ENCODE measurements at places on chromosomes 16 and 17.

- DNase-seq: no peak
Observed at GRCh38 chr16:13143551-13143950, 242.2 kb downstream of the SHISA9 start.

DNA sequence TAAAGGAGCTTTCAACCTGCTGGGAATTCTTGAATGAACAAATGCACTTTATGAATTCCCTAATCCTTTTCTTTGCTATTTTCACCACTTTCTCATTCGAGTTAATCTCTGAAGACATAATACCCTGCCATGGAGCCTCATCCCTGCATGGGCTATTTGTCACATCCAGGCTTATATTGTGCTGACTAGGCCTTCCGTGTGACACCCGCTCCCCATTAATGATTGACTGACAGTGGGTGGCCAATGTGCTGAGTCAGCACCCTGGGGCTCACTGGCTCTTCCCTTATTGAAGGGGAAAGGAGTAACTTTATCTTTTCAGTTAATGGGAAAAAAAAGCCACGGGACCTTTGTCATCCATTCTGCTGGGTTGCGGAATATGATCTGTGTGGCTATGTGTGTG lies 1024.8 kb upstream of the EEF2KMT start:
- no peak for DNase-seq

GRCh38 chr17:70187383-70187782 lies 18.1 kb downstream of the KCNJ2 start:
- no peak for DNase-seq

DNA sequence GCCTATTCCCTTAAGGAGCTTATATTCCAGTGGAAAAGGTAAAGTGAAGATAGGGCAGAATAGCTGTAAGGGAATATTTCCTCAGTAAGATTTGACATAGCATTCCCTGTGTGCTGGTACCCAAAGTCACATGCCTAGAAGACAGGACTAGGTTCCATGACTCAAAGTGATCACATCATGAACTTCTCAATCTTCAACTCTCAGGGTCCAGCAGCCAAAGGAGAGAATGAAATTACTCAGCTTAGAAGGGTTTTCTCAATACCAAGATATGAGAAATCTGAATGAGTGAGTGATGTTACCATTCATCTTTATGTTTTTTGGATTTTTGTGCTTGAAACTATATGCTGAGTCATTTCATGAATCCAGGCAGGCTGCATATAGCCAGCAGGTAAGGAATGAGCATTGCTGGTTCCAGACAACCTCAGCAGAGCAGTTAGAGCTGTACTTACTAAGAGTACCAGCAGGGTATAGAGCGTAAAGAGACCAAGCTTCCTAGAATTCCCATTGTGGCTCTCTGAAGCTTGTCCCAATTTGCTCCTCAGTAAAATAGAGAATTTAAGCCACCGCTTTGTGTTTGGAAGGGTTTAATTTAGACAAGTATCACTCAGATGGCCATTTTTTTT lies 91.1 kb downstream of the ANKFN1 start:
- no peak for DNase-seq

GRCh38 chr17:72467841-72468653 lies 347.2 kb downstream of the SOX9 start:
- peak; percentile 73 for DNase-seq

GRCh38 chr17:10318535-10318934 lies 54.3 kb downstream of the MYH13 start:
- DNase-seq: no peak

DNA sequence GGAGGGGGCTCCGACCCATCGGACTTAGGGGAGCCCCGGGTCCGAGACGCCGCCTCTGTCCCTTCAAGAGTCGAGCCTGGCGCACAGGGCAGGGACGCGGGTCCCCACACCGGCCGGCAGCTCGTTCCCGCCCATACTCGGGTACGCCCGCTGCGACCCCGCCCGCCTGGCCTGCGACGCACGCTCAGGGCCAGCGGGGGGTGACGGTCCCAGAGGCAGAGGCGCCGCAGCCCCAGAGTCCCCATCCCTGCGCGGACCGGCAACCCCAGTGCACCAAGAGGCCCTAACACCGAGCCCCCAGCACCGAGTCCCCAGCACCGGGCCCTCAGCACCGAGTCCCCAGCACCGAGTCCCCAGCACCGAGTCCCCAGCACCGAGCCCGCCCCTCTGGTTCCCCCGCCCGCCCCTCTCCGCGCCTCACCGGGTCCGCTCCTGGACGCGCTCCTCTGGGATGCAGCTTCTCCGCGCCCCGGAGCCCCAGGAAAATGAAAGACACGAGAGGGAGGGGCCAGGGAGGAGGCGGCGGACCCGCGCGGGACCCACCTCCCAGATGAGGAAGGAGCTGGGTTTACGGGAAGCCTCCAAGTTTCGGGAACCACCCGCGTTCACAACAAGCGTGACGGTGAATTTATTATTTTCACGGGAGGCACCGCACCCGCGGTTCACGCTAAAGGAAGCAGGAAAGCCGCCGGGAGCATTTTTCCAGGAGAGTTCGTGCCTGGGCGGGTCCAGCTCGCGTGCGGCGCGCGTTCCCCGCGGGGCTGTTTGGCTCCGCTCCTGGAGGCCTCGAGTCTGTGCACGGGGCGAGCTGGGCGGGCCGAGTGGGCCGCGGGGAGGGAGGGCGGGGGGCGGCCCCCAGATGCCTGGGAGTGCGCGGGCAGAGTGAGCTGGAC lies at the start of gene SECTM1:
SECTM1 (minus strand) TSS at position 488 of the 893 bp plus-strand sequence. CDS start 6,526 bp downstream, outside the sequence.
- DNase-seq: peak; percentile 82

DNA sequence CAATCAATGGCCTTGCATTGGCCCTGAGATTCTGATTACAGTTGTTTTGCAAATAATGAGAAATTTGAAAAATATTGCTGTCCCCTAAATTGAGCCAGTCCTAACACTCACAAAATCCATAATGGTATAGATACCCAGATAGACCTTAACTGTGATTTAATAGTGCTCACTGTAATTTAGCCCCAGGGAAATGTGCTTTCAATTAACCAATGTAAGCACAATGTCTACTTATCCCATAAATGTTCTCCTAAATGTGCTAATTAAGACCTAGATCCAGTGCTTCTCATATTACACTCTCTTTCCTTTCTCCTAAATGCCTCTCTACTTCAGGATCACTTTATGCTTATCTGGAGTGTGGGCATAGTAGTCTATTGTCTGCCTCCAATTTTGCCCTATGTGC lies 417.8 kb upstream of the CCL2 start:
- DNase-seq: no peak

DNA sequence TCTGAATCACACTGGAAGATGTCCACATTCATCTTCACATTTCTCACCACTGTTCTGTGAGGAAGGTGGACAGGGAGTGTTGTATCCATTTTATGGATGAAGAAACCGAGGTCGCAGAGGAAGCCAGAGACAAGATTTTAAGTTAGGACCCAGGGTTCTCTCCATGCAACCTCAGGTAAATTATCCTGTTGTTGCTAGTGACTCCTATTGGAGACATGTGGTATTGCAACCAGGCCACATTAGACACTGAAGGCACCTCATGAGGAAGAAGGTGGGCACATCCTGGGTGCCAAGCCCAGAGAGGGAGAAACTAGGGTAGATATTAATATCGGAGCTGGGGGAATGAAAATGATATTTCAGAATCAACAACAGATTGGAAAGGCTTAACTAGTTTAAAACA lies 8.5 kb upstream of the WNT9B start:
- no peak for DNase-seq

DNA sequence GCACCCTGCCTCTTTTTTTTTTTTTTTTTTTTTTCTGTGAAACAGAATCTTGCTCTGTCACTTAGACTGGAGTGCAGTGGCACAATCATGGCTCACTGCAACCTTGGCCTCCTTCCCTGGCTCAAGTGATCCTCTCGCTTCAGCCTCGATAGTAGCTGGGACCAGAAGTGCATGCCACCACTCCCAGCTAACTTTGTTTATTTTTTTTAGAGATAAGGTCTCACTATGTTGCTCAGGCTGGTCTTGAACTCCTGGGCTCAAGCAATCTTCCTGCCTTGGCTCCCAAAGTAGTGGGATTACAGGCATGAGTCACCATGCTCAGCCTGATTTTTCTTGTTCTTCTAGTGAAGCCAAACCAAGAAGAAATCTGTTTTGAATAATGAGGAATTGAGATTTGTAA lies 25.0 kb downstream of the CDK12 start:
- no peak for DNase-seq

GRCh38 chr17:35080536-35080935 lies 17.0 kb upstream of the RFFL start:
- no peak for DNase-seq

GRCh38 chr17:4859816-4860625 lies 26.9 kb downstream of the MINK1 start:
- DNase-seq: no peak

GRCh38 chr16:57017251-57017650 lies 27.9 kb downstream of the NLRC5 start:
- DNase-seq: no peak

DNA sequence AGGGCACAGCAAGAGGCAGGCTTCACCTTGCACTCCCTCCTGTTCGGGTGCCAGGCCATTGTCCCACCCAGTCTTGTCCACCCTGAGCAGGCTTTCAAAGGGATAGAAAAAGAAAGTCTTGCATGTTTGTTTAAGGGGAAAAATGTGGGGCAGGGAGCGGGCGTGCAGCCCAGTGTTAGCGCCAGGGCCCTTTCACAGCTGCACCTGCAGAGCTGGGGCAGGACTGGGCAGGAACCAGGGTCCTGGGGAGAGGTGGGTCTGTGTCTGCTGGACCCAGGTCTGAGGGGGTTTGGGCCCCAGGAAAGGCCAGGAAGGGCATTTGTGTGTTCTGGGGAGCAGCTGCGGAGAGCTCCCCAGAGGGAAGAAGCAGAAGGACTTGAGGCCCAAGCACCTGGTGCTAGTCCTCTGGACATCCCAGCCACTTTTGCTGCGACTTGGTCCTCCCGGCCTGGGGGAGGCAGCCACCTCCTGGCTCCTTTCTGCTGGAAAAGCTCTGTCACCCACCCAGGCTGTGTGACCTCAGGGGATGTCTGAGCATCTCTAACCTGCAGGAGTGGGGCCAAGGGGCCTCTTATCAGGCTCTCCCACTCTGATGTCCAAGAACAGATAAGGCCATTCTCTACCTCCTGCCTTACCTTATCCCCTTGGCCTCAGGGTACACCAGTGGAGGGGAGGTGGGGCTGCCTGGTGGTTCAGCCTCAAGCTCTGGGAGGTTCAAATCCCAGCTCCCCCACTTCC lies 44.7 kb downstream of the PSME3IP1 start:
- no peak for DNase-seq

DNA sequence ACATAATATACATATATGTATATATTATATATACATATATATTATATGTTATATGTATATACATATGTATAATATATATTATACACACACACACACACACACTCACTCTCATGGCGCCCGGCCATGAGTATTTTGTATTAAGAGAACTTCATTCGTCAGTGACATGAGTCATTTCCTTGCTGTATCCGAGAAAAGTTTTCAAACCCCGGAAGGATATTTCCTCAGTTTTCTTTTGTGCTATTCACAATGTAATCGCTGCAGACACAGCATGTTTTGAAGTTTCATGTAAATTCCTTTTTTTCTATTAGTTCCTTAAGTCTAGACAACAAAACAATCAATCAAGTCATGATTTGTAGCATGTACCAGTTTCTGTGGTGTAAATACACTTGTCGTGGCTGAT lies 33.3 kb downstream of the OR1D5 start:
- DNase-seq: peak; percentile 19

DNA sequence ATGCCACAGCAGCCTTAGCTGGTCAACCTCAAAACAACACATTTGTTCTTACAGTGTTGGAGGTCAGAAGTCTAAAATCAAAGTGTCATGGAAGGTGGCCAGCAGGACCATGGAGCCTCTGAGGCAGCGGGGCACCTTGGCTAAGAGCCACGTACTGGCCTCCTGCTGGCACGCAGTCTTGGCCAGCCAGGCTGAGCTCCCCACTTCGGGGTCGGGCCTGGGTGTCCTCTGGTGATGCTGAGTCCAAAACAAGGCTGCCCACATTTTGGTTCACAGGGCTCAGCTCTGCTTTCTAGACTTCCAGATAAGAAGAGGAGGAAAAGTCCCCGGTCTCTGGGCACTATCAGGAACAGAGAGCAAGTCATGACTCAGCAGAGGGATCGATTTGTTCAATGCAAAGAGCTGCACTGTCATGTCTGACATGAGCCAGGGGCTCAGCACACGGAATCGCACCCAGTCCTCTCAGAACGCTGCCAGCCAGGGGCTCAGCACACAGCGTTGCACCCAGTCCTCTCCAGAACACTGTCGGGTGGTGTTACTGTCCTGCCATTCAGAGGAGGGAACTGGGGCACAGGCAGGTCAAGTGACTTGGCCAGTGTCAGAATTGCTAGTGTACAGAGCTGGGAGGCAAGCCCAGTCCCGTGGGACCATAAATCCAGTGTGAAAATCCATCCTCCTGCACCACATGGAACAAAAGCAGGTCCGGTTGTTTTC lies 2.5 kb downstream of the LGALS9 start:
- DNase-seq: no peak

DNA sequence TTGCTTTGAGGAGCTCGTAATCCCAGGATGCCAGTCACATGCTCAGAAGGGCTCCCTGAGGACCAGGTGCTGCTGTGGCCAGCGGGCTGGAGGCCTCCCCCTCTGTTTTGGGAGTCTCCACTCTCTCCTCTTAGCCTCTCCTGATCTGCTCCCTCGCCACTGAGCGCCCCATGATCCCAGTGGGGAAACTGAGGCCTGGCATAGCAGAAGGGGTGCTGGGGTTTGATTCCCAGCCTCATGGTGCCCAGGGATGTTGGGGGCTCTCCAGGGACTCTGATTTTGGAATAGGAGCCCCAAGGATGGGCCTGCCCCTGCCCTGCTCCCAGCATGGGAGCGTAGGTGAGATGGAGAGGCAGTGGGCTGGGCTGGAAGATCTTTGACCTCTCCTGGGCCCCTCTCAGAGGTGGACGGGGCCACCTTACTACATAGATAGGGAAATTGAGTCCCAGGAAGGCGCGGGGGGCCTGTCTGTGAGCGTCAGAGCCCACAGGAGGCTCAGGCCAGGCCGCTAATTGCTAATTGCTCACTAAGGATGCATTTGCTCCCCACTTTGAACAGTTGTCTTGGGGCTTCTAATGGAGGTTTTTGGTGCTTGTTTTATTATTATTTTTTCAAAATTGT lies 525 bp upstream of the ADCY7 start:
- no peak for DNase-seq

DNA sequence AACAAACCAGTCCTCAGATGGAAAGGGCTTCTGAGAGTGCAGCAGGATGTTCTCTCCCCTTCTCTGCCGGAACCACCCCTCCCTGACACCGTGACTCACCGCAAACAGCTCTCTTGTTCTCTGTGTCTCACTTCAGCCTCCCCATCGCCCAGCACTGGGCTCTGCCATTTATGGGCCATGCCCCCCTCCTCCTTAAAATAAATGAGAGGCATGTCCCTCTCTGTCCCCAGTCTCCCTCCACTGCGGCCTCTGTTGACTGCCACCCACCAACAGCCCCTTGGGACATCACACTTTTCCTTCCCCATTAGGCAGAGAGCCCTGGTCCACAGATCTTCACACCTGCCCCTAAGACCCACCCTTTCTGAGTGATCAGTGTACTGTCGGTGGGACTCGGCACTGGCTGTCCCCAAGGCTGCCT lies 6.3 kb downstream of the CCDC102A start:
- DNase-seq: peak; percentile 51

DNA sequence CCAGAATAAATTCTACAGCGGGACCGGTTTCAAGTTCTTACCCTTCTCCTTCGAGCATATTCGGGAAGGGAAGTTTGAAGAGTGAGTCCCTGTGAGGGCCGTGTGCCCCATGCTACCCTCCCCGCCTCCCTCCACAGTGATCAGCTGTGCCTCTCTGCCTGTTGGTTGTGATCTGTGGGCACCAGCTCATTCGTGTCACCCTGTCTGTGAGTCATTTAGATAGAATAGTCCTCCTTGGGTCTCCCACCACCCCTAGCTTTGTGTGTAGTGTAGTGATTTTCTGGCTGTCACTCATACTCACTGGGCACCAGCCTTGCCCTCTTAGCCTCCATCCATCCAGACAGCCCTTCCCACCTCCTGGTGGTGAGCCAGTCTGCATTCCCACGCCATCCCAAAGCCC lies 15.0 kb upstream of the NAGLU start:
- DNase-seq: peak; percentile 27

Data from femur (tissue), 1 donor.